GM23248 (cell line): ENCODE measurements at places on chromosomes 2 and 18. TPM values are rescaled to one million over a fixed set of nuclear protein-coding genes. Genes with fewer than 3 reads are reported as not detected.

DNA sequence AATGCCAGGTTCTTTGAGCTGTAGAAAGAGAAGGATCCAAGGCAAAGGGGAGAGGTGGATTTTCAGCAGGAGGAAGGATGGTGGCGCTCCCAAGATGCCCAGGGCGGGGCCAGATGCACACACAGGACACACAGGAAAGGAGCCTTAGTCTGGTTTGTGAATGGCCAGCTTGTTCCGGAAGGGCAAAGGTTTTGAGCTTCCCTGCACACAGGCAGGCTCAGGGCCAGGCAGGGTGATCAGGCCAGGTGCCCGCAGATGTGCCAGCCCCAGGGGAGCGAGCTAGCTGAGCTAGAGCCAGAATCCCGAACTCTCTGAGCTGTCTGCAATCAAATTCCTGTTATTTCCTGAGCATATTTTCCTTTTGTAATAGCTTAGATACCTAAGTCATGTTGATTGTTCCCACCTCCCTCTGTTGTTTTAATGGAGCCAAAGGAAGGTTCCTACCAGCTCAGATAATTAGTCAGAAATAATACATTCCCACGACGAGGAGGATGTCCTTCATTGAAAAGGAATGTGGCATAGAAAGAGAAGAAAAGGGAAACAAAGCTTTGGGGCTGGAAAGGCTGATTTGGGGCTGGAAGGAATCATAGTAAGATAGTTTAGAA lies 13.7 kb upstream of the OTOF start:
- H3K36me3 ChIP-seq, result no peaks in the 10 kb centered on the region
- H3K4me3 ChIP-seq, result no peak overlapping the region
- peak; percentile 32 for DNase-seq
- H3K27me3 ChIP-seq, result peaks cover 13% of the 10 kb centered on the region; the same call in 1 of the 2 replicates
- H3K4me1 ChIP-seq, result no peaks in the 10 kb centered on the region

- H3K4me3 ChIP-seq, result 0 out of 2 replicates have a peak within 1 kb of the TSS, but pooled peaks have one; percentile 15
- no peaks in the 10 kb centered on the region for H3K4me1 ChIP-seq
- H3K36me3 ChIP-seq, result no peaks in the 10 kb centered on the region
- peaks cover 87% of the 10 kb centered on the region for H3K27me3 ChIP-seq
- no peak within 1 kb of the TSS for H3K27ac ChIP-seq
These were observed at the start of gene C1QL2 for GRCh38 chr2:119158563-119159347. Gene C1QL2 (minus strand): TSS chr2:119158751. CDS start chr2:119158269, 482 bp downstream.

DNA sequence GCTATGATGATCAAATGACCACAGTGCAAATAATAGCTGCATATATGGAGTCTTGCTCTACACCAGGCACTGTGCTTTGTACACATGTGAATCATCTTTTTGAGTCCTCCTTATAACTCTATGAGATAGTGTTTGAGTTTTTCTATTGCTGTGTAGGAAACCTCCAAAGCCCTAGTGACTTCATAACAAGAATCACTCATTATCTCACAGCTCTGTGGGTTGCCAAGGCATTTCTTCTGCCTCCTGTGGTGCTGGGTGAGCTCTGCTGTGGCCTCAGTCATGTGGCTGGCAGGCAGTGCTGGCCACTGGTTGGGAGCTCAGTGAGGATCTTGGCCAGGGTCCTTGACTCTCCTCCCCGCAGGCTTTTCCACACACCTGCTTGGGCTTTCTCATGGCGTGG lies 153.4 kb downstream of the CAPN13 start:
- H3K36me3 ChIP-seq, result no peaks in the 10 kb centered on the region
- peaks cover 4% of the 10 kb centered on the region for H3K4me1 ChIP-seq
- peak; percentile 84 for DNase-seq
- H3K4me3 ChIP-seq, result no peak overlapping the region

DNA sequence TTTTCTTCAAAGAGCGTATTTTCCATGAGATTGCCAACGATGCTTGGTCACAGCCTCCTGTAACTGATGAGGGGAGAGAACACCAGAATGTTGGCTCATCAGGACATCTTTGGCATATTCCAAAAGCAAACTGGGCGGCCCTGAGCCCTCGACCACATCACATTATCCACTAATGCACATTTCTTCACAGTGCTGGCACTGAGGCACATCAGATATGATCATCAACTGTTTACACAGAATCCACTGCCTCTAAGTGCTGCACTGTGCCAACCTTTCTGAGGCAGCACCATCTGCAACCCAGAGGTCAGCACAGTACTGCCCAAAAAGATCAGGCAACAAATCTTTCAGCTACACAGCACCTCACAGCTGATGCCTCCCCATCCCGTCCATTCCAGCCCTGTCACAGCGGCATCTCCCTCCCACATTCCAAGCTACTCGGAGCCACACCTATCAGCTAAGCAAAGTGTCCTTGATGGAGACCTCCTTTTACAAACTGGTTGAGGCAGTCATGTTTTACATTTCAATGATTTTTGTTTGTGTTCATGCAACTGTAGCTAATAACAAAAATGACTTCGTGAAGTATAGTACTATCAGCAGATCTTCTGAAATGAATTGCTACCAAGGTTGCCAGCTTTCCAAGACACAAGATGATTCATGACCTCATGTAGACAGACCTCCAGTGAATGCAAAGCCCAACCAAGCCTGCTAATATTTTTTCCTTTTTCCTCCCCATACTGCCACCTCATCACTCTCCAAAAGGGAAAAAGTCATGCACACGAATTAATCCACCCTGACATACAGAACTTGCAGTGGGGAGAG lies 32.3 kb downstream of the MYO5B start:
- H3K27ac ChIP-seq, result no peak overlapping the region
- no peaks in the 10 kb centered on the region for H3K4me1 ChIP-seq
- H3K27me3 ChIP-seq, result no peaks in the 10 kb centered on the region; the same call in 1 of the 2 replicates
- H3K4me3 ChIP-seq, result no peak overlapping the region
- DNase-seq, result no peak

- no peaks in the 10 kb centered on the region; the same call in 1 of the 2 replicates for H3K27me3 ChIP-seq
- H3K4me1 ChIP-seq, result no peaks in the 10 kb centered on the region
- no peak overlapping the region for H3K27ac ChIP-seq
These were observed 700.2 kb downstream of the EPHA4 start for GRCh38 chr2:220871909-220872308.

DNA sequence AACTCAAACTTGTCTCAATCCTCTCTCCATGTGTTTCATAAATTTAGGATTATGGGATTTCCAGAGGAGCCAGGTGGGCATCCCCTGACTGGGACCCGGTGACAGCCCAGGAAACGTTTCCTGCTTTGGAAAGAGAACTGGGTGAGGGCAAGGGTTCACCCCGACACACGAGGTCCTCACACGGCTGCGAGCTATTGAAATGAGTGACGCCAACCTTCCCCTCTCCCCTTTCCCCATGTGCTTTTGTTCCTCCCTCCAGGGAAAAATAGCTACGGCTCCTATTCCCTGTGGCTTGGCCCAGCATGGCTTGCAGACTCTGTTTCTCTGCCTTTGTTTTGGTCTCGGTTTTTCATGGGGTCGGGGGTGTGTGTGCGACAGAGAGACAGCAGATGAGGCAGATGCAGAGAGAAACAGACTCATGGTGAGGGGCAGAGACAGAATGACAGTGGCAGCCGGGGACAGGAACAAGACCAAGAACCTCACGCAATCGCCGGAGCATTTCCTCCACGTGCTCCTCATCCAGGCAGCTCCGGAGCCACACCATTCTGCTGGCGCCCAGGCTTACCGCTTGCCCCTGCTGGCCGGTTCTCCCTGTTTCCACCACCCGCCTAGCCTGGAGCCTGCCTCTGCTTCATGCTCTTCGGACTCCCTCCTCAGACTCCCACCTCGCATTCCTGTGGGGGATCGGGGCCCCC lies 238.5 kb downstream of the DYSF start:
- no peak overlapping the region for H3K4me3 ChIP-seq
- H3K27ac ChIP-seq, result no peak overlapping the region
- H3K36me3 ChIP-seq, result no peaks in the 10 kb centered on the region
- H3K27me3 ChIP-seq, result no peaks in the 10 kb centered on the region; the same call in 1 of the 2 replicates
- peak; percentile 51 for DNase-seq
- H3K4me1 ChIP-seq, result no peaks in the 10 kb centered on the region

- peaks cover 4% of the 10 kb centered on the region for H3K27me3 ChIP-seq
- H3K36me3 ChIP-seq, result no peaks in the 10 kb centered on the region
These were observed 10.0 kb downstream of the MAPK4 start for GRCh38 chr18:50569930-50570329.

- no peaks in the 10 kb centered on the region for H3K36me3 ChIP-seq
- no peak overlapping the region for H3K4me3 ChIP-seq
- H3K27ac ChIP-seq, result no peak overlapping the region
These were observed 305.1 kb upstream of the FSHR start for GRCh38 chr2:49459314-49459993.

GRCh38 chr18:50696436-50696835 lies 123.4 kb downstream of the MRO start:
- DNase-seq, result no peak
- H3K4me3 ChIP-seq, result no peak overlapping the region
- no peaks in the 10 kb centered on the region for H3K27me3 ChIP-seq
- no peak overlapping the region for H3K27ac ChIP-seq
- H3K4me1 ChIP-seq, result no peaks in the 10 kb centered on the region
- no peaks in the 10 kb centered on the region for H3K36me3 ChIP-seq

GRCh38 chr2:71932037-71932779 lies 215.5 kb downstream of the CYP26B1 start:
- no peak overlapping the region for H3K4me3 ChIP-seq
- H3K36me3 ChIP-seq, result no peaks in the 10 kb centered on the region
- H3K4me1 ChIP-seq, result peaks cover 53% of the 10 kb centered on the region
- no peak for DNase-seq

DNA sequence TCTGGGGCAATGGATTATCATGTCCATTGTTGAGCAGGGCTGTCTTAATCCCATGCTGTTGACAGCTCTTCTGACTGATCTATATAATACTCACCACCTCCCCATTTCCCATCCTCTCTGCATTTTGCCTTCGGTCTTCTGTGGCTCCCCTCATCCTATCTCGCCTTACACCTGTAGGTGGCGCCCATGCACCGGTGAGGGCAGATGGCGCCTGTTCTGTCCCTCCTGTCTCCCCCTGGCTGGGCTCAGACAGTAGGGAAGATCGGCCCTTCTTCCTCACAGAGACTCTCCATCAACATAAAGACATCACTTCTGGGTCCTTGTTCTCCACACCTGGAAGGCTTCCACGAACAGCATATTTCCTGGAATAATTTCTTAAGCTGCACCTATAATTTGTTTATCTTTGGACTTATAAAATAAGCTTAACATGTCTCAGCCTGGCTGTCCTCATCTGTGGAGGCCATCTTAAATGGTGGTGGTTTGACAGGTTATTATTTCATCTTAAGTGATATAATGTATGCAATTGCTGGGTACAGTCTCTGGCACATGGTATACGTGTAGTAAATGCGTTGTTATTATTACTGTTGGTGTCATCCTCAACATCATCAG lies 10.9 kb upstream of the CDH20 start:
- no peak overlapping the region for H3K27ac ChIP-seq
- no peak overlapping the region for H3K4me3 ChIP-seq
- no peaks in the 10 kb centered on the region for H3K36me3 ChIP-seq
- no peaks in the 10 kb centered on the region for H3K27me3 ChIP-seq

- 0 out of 2 replicates have a peak, but pooled peaks cover 6% of the 10 kb centered on the region for H3K4me1 ChIP-seq
- H3K36me3 ChIP-seq, result no peaks in the 10 kb centered on the region
- no peaks in the 10 kb centered on the region for H3K27me3 ChIP-seq
- no peak overlapping the region for H3K27ac ChIP-seq
- DNase-seq, result peak; percentile 55
- H3K4me3 ChIP-seq, result no peak overlapping the region
These were observed 4.5 kb upstream of the PUM2 start for GRCh38 chr2:20355131-20355530.

DNA sequence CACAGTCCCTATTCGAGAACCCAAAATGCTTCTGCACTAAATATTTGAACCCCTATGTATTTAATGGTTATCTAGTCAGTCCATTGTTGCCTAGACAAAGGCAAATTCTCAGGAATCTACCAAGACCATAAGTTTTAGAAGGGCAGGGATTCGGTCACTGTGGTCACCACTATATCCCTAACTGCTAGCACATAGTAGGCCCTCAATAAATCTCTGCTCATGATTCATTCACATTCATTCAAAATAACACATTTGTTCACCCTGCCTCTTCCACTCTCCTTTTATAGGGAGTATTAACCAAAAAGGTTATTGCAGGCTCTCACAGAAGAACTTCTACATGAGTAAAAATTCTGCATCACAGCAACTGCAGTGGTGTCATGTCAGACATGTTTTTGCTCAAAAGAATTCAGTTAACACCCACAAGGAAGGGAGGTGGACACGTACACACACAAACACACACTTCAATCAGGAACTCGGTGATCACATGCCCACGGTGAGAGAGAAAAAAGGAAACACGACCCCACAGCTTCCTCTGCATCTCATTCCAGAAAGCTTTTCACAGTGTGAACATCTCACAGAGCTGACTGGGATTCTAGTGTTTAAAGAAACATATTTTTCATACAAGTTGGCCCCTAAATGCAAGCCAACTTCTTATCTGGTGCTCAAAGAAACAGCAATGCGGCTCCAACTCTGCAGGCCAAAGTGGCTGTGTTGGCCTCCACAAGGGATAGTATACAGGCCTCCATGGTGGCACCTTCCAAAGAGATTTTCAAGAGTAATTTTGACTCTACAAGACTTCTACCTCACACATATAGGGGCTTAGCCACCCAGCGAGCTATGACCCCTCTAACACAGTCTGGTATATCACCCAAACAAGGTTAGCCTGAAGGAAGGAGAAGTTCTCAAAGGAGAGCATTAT lies 98.0 kb downstream of the ANKRD44 start:
- no peaks in the 10 kb centered on the region for H3K36me3 ChIP-seq
- H3K4me1 ChIP-seq, result 0 out of 2 replicates have a peak, but pooled peaks cover 8% of the 10 kb centered on the region
- no peak overlapping the region for H3K27ac ChIP-seq
- DNase-seq, result no peak
- H3K4me3 ChIP-seq, result no peak overlapping the region

GRCh38 chr2:101205521-101206479 lies 46.9 kb upstream of the CNOT11 start:
- H3K4me3 ChIP-seq, result peak overlapping the region; percentile 67
- peak; percentile 92 for DNase-seq

- H3K27me3 ChIP-seq, result no peaks in the 10 kb centered on the region
- H3K36me3 ChIP-seq, result no peaks in the 10 kb centered on the region
- H3K4me3 ChIP-seq, result no peak overlapping the region
These were observed 67.1 kb upstream of the DSEL start for GRCh38 chr18:67583621-67584020.

DNA sequence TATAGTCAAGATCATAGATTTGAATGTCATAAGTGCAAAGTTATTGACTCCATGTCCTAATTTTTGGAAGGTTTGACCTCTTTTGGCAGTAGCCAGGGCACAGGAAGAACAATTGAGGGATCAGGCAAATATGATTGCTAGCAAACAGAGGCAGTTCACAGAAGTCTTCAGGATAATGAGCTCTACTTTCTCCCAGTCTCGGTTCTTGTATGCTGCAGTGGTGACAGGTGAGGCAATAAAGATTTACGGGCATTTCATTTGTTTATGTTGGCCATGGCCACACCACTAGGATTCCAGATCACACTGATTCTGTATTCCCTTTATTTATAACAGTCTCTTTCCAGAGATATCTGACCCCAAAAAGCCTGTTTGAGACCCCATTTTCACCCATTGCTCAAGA lies 137.5 kb downstream of the UBR3 start:
- no peak for DNase-seq
- peaks cover 42% of the 10 kb centered on the region for H3K4me1 ChIP-seq
- H3K27ac ChIP-seq, result no peak overlapping the region
- H3K36me3 ChIP-seq, result peaks cover 11% of the 10 kb centered on the region
- H3K27me3 ChIP-seq, result no peaks in the 10 kb centered on the region

- no peaks in the 10 kb centered on the region for H3K4me1 ChIP-seq
- H3K36me3 ChIP-seq, result no peaks in the 10 kb centered on the region
- no peak overlapping the region for H3K4me3 ChIP-seq
- H3K27me3 ChIP-seq, result no peaks in the 10 kb centered on the region
These were observed 502.4 kb downstream of the TMEM182 start for GRCh38 chr2:103264058-103264768.

The OSR1 gene
- 21.1 and 22.7 TPM in 2 replicates for polyA plus RNA-seq

The WNT10A gene
- polyA plus RNA-seq, result not detected in 2 replicates

The STAMBP gene
- polyA plus RNA-seq, result 35.9 and 36.0 TPM in 2 replicates

The MRPS5 gene
- 38.1 and 38.4 TPM in 2 replicates for polyA plus RNA-seq

The TRIM43 gene
- not detected in 2 replicates for polyA plus RNA-seq

The HOXD9 gene
- 5.7 and 7.2 TPM in 2 replicates for polyA plus RNA-seq

The EIF2AK2 gene
- polyA plus RNA-seq, result 35.9 and 43.8 TPM in 2 replicates
